CD4-positive, alpha-beta T cell treated with Interleukin-21 for 1 hour (primary cell): ENCODE measurements at places on chromosomes 2 and 18.
A peak's percentile ranks its signal among the peaks of the same experiment; 100 is the strongest.

GRCh38 chr2:64283641-64284361 is 139.6 kb upstream of the PELI1 start:
- DNase-seq: peak; percentile 42

- peak; percentile 27 for DNase-seq
These were observed 115.1 kb downstream of the DTNB start for GRCh38 chr2:25558262-25558661.

GRCh38 chr2:120678926-120679325 is 56.7 kb upstream of the GLI2 start:
- no peak for DNase-seq

- no peak for DNase-seq
These were observed 21.1 kb upstream of the CPO start for GRCh38 chr2:206918263-206918662.

- no peak for DNase-seq
These were observed 6.7 kb downstream of the CRIM1 start for GRCh38 chr2:36362291-36362690.

GRCh38 chr2:68237976-68238580 is 14.3 kb downstream of the PPP3R1 start:
- DNase-seq: no peak

- peak; percentile 46 for DNase-seq
These were observed 3.5 kb upstream of the LBX2 start for GRCh38 chr2:74502720-74503505.

DNA sequence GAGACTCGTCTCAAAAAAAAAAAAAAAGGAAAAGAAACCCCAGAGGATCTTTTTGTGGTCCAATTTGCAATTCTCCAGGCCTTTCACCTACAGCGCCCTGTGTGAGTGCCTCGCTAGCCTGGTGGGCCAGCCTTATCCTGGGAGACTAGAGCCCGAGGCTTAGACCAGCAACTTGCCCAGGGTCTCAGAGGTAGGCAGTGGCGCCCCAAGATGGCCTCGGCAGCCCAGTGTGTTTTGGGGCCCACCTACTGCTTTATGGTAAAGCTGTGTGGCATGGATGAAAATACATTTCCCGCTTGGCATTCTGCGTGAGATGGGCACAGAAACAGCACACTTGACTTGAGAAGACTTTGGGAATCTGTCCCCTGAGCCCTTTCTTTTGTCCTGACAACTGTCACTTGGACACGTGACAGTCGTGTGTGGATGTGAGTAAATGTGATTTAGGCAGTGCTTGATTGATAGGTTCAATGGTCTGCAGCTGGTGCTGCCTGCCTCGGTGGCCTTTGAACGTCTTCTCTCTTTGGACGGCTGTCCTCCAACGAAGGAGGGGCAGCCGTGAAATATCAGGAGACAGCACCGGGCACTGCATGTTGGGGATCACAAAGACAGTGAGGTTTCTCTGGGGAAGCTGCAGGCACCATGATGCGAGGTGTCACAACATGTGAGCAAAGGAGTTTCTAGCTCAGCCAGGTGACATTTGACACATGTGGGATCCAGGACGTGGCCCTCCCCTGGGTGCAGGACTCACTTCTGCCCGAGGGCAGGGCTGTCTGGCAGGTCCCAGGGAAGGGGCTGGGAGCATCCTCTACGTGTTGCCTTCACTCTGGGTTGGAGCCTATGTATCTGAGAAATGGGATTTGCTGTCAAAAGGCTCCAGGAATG is 209.5 kb upstream of the TWIST2 start:
- DNase-seq: no peak

GRCh38 chr2:6657855-6658254 is 207.9 kb downstream of the CMPK2 start:
- no peak for DNase-seq

GRCh38 chr2:198096002-198096401 is 291.6 kb downstream of the PLCL1 start:
- DNase-seq: no peak

DNA sequence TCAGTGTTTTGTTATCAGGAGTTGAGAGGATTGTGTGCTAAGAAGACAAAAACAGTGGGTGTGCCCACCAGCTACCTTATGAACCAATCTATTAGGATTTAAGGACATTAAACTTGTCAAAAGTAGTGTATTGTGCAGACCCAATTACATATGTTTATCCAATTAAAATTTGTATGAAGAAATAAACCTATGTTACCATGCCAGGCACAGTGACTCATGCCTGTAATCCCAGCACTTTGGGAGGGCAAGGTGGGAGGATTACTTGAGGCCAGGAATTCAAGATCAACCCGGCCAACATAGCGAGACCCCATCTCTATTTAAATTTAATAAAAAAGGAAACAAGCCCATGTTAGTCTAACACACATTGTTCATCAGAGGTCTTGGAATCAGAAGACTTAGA is 162.2 kb downstream of the IRS1 start:
- DNase-seq: no peak

DNA sequence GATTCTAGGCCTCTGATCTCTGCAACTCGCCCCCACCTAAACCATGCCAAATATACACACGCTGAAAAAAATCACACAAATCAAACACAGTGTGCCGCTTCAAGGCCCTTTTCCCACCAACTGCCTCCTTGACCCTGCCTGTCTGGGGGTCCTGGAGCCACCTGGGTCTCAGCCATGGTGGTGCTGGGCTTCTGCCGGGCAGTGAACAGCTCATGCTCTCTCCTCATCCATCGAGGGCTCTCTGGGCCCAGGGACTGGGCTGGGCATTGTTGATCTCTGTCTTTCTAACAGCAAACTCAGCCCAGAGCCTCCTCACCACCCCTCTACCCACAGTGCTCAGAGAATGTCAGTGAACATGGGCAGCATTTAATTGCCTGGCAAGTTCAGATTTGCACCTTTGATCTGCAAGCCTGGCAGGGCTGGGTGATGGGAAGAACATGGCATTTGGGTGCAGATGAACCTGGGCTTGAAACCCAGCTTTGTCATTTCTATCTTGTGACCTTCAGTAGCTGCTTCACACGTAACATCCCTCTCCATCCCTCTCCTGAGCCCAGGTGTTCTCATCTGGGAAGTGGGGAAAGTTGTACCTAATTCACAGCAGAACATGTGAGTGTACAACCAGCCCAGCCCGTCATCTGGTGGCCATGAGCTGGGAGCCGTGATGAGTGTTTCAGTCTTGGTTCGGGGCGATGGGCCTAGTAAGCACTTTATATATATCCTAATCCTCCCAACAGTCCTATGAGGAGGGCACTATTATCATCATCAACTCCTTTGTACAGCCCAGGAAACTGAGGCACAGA is 46.1 kb downstream of the SDC1 start:
- DNase-seq: no peak

DNA sequence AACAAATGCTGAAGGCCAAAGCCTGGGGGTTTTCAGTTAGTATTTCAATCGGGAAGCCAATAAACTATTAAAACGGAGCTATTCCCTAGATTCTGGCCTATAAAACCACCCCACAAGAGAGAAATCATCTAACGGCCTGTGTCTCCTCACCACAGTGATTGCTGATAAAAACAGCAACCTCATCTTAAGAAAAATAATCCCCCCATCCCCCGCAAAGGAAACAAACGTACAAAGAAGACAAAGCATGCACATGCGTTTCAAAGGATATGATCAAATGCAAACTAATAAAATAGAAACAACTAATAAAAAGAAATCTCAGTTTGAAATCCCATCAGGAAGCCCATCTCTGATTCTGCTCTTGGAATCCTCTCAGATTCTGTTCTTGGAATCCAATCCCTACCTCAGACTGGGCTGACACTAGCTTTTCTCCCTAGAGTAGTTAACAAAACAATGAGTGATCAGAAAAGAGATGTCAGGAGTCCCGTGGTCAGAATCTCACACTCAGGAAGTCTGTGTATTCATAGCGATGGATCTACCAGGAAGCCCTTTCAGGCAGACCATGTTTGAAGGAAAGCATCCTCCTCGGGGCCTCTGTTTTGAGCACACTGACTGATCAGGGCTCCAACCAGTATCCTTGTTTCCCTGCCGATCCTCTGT is 150.7 kb downstream of the THADA start:
- DNase-seq: no peak

GRCh38 chr2:233912691-233913423 is 4.3 kb upstream of the TRPM8 start:
- no peak for DNase-seq

GRCh38 chr18:36931106-36931505 is 102.2 kb downstream of the KIAA1328 start:
- DNase-seq: no peak

GRCh38 chr2:60550178-60550983 is 3.1 kb downstream of the BCL11A start:
- DNase-seq: peak; percentile 42

- DNase-seq: no peak
These were observed 52.3 kb downstream of the TDRD15 start for GRCh38 chr2:21175895-21176646.

DNA sequence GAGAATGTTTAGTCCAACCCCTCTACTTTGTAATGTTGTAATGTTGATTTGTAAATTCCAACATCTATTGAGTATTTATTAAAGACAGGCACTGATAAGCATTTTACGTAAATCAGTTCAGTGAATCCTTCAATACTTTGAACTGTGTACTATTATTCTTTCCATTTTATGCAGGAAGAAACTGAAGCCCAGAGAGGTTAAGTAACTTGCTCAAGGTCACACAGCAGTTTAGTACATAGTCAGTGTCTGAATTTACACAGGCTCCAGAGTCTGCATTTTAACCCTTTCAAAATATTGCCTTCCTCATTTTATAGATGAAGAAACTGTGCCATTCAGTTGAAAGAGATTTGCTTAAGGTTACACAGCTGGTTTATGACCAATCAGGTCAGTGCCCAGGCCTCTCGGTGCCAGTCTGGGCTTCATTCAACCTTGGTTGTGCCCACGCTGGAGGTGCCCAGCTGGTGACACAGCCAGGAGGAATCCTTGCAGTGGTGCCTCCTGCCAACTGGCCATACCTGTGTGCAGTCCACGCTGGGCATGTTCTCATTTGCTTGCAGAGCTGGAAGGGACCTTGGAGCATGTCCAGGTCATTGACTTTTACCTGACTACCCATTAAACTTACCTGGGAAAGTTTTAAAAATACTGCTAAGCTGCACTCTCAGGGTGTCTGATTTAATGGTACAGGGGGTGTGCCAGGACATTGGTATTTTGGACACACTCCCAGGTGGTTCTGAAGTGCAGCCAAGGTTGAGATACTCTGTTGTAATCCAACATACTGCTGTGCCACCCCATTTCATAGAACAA is 74.3 kb upstream of the CYRIA start:
- no peak for DNase-seq

DNA sequence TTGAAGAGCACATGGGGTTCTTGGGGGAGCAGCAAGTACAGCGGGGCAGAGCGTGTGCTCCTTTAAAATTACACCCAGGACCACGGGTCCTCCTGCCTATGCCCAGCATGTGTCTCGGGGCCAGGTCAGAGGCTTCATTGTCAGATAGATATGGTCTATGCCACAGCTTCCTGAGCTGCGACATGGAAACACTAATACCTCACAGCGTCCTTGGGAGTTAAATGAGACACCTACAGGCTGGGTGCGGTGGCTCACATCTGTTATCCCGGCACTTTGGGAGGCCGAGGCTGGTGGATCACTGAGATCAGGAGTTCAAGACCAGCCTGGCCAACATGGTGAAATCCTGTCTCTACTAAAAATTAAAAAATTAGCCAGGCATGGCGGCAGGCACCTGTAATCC is 110.8 kb upstream of the ATL2 start:
- no peak for DNase-seq

GRCh38 chr2:233355916-233356315 is 1.6 kb downstream of the DGKD start:
- DNase-seq: no peak

DNA sequence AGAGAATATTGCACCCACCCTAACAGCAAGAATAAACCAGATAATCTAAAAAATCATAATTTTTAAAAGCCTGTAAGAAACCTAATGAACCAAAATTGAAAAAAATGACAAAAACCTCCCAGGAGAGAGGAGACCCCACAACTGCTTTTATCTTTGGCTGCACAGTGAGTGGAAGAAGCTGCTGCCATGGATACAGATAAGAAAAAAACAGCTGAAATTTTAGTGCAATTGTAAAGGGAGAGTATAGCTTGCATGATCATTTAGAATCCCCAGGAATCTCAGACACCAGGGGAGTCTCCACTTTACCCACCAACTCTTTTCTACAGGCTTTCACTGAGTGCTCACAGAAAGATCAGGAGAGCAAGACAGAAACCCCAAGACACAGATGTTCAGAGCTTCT is 338.1 kb upstream of the NCKAP5 start:
- no peak for DNase-seq

- no peak for DNase-seq
These were observed 1.4 kb upstream of the IDH1 start for GRCh38 chr2:208256192-208256782.

DNA sequence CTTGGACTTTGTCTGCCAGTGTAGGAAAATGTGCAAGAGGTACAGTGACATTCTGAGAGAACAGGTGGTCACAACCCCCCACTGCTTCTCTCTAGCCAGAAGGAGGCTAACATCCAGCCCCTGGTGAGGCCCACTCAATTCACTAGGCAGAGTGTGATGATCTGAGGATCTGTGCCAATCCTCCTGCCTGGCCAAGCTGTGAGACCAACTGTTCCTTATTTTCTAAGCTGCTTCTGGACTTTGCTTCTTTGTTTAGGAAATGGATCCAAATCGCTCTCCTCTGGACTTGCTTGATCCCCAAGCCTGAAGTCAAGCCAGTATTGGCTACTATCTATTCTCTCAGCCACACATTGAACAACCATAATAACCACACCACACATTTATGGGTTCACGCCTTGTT is 202.8 kb downstream of the PIK3C3 start:
- no peak for DNase-seq

DNA sequence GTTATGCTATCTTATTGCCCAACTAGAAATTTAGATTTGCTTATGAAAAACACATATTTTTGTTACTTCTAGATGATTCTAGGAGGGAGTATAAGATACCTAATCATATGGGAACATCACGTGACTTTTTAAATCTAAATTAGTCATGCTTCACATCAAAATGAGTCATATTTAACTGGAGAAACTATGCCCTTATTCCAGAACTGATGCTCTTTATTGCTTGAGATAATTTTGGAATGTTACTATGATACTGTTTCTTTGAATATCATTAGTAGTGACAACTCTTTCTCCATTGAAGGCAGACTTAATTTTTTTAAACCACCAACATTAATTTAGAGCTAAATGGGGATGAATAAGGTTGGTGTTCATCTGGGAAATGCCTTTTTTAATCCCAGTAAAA is 19.9 kb upstream of the ELAC1 start:
- DNase-seq: no peak

DNA sequence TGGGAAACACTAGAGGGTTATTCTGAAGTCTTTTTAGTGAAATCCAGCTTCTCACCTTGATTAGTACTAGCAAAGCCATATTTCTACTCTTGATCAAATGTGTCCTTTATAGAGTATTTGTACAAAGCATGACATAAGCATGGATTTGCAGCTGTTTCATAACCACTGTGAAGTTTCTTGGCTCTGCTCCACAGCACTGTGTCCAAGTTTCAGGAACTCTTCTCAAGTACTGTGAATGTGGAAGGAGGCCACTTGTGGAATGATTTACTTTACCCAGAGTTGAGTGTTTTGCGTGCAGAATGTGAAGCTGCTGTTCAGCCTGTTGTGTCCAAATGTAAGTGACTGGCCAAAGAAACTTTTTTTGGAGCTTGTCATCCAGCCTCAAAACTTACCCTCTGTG is 16.2 kb upstream of the MAPRE2 start:
- no peak for DNase-seq

- no peak for DNase-seq
These were observed 80.4 kb upstream of the WDR75 start for GRCh38 chr2:189360861-189361260.
